ENCODE measurements at places on chromosomes 12 and 14. TPM values are rescaled to one million over a fixed set of nuclear protein-coding genes. Genes with fewer than 3 reads are reported as not detected.
A peak's percentile ranks its signal among the peaks of the same experiment; 100 is the strongest.

The FGF6 gene
- total RNA-seq = not detected

The SOAT2 gene
- total RNA-seq = not detected

The MSRB3 gene
- 89.7 TPM for total RNA-seq

The LUM gene
- 0.23 TPM for total RNA-seq

The CLEC1A gene
- total RNA-seq = 0.41 TPM

The AMDHD1 gene
- total RNA-seq = 0.54 TPM

The CFAP251 gene
- total RNA-seq = 4.2 TPM

The MDGA2 gene
- total RNA-seq = not detected

The SLC25A21 gene
- 2.1 TPM for total RNA-seq

The SYNE3 gene
- total RNA-seq = 6.2 TPM

- DNase-seq = no peak
Observed at GRCh38 chr14:56026506-56026905, 91.7 kb upstream of the PELI2 start.

- no peak for DNase-seq
Observed at GRCh38 chr12:5581019-5581418, 149.1 kb downstream of the NTF3 start.

DNA sequence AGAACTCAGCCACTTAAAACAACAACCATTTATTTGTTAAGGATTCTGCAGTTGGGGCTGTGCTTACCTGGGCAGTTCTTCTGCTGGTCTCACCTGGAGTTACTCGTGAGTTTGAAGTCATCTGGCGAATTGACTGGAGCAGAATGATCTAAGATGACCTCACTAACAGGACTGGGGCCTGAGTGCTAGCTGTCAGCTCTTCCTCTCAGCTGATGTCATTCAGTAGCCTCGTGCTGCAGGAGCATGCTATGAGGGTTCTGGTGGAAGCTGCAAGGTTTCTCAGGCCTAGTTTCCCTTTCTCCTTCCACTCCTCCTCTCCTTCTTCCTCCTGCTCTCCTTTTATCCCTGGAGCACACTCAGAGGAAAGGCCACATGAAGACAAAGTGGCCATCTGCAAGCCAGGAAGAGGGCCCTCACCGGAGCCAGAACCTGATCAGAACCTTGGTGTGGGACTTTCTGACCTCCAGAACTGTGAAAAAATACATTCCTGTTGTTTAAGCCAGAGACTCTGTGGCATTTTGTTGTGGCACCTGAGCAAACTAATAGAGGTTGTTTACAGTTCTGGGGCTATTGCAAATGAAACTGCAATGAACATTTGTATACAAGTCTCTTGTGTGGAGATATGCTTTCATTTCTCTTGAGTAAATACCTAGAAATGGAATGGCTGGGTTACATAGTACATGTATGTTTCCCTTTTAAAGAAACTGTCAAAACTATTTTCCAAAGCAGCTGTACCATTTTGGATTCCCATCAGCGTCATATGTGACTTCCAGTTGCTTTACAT, 21.9 kb upstream of the MAP3K9 start:
- no peak for DNase-seq

DNA sequence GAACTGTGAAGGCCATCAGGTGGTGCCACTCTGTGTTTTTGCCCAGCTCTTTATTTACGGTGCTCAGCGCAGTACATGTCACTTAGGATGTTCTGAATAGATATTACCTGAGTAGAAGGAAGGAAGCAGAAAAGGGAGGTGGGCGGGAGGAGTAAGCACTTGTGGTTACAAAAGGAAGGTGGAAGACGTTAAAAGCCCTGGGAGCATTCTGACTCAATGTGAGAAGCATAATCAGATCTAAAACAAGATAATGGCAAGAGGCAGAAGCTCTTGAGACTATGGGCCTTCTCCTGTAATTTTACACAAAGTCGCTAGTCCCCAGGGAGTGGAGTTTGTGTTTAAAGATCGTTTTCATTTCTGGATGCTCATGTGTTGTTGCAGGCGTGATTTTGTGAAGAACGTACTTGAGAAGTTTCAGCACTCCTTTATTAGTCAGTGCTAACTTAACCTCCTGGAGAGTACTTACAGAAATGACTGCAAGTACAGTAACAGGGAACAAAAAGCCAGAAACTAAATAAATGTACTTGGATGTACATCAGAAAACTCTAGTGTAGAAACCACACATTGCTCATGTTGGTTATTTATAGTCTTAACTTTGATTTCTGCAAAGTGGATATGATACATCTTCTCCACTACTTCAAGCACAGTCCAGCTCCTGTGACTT, 1523.5 kb downstream of the AACS start:
- DNase-seq = no peak

- no peak for DNase-seq
Observed at GRCh38 chr14:54102051-54102456, 145.4 kb upstream of the BMP4 start.

DNA sequence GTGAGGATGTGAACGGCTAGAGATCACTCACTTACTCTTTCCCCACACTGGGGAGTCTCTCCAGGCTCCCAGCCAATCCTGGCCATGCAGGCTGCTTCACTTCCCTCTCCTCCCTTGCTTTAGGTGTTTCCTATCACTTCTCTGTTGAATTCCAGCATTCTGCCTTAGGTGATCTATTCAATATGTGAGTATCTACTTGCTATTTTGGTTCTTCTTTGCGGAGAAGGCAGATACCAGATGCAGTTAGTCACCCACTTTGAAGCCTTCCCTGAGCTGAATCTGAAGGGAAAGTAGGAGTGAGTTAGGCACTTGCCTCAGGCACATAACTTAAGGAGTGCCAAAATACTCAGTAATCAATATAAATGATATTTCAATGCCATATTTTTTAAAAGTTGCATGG, 36.0 kb upstream of the FAR2 start:
- DNase-seq = no peak

GRCh38 chr12:30191696-30192455, 408.1 kb upstream of the TMTC1 start:
- DNase-seq = no peak

- DNase-seq = no peak
Observed at GRCh38 chr12:107254258-107254856, 161.0 kb upstream of the CRY1 start.

DNA sequence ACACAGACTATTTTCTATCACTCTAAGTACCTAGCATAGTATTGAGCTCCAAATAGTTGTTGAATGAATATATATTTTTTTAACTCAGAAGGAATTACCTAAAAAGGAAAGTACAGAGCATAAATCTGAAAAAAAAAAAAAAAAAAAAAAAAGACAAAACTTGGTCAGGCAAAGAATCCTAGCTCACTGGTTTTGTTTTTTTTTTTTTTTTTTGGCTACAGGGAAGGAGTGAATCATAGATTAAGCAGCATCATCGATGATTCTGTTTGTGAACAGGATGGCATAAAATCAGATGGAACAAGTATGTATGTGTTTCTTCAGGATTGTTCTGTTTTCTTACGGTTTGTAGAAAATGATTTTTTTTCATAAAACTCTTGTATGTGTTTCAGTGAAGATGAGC, 66.1 kb upstream of the BCAT1 start:
- no peak for DNase-seq

DNA sequence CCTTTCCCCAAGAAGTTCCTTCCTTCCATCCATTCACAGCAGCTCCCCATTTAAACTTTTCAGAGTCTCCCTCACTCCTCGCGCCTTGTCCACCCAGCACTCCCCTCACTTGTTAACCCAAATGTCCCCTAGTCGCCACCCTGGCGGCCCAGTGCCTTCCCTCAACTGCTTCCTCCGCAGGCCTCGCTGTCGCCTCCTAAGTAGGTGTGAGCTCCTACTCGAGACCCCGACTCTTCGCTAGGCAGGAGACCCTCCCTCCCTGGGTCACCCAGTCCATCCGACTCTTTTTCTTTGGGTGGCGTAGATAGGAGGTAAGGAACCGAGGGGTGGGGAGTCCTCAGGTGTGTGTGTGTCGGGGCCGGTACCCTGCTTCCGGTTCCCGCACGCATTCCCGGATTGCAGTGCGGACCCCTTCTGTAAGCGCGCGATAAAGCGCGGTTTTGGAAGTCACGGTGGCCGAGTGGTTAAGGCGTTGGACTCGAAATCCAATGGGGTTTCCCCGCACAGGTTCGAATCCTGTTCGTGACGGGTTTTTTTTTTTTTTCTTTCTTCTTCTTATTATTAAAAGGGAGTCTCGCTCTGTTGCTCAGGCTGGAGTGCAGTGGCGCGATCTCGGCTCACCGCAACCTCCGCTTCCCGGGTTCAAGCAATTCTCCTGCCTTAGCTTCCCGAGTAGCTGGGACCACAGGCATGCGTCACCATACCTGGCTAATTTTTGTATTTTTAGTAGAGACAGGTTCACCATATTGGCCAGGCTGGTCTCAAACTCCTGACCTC, 823 bp upstream of the SMARCC2 start:
- DNase-seq = peak; percentile 94

DNA sequence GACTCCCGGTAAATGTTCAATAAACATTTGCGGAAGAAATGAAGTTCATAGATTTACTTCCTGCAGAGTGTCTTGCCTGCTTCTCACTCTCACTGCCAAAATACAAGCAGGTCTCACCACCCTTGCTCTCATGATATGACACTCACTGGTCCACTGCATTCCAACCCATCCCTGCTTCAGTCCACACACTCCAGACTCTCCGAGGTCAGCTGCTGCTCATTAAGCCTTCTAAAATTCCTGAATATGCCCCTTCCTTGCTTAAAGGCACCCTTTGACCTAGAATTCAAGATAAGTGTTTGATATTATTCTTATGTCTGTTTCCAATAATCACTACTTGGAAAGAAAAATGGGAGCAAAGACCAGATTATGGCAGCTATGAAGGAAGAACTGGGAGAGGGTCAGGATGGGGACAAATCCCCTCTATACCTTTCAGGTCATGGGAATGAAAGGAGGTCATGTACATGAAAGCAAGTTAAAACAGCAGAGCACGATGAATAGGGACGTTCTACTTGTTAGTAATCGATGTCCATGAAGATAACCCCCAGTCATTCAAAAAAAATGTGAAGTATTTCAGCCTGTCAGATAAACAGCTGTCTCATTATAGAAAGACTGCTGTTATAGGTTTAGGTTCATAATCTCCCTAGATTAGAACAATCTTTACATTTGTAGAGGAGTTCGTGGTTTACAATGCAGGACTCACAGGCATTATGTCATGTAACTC, 10.5 kb upstream of the NID2 start:
- DNase-seq = no peak

DNA sequence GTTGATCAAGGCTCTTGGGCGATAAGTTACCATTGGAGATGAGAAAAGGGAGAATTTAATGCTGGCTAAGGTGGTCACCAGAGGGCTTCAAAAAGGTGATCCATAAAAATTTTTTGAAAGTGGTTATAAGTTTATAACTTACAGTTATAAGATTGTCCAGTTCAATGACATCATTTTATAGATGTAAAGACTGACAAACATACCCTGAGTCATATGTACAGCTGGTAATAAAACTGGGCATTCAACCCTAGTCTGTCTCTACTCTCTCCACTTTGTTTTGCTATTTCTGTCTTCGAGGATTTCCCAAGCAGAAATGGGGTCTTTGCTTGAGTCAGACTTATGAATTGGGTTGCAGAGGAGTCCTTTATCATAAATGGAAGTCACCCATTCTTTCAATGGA, 454.0 kb downstream of the SOX5 start:
- DNase-seq = no peak

DNA sequence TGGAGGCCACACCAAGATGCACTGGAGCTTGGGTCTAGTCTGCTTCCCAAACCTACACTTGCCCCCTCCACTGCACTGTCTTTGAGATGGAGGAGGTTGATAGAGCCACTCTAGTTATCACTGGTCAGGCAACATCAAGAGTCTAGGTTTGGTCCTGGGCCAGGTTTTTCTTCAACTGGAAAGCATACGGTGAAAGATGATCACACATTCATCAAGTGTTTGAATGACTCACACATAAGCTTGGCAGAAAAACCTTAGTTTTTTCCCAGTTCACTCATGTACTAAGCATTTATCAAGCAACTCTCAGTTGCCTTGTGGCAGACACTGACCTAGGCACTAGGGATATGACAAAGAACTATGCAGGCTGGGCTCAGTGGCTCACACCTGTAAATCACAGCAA, 84.5 kb downstream of the PLEKHG3 start:
- no peak for DNase-seq

- no peak for DNase-seq
Observed at GRCh38 chr14:70020352-70021170, 141.3 kb downstream of the SMOC1 start.

DNA sequence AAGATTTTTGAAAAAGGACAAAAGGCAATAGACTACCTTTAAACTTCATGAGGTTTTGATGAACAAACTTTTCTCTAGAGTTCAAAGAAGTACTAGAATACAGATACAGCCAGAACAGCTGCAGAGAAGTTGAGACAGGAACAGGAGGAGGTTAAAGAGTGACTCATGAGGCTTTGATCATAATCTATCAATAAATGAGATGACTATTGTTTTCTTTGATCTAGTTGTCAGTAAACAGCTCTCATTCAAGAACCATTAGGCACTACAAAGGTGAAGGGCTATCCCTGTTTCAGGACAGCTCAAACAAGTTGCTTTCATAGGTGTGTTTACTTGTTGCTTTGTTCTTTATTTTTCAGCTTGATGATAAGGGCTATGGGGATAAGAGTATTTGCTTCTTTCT, 2.4 kb downstream of the WASHC3 start:
- DNase-seq = no peak

DNA sequence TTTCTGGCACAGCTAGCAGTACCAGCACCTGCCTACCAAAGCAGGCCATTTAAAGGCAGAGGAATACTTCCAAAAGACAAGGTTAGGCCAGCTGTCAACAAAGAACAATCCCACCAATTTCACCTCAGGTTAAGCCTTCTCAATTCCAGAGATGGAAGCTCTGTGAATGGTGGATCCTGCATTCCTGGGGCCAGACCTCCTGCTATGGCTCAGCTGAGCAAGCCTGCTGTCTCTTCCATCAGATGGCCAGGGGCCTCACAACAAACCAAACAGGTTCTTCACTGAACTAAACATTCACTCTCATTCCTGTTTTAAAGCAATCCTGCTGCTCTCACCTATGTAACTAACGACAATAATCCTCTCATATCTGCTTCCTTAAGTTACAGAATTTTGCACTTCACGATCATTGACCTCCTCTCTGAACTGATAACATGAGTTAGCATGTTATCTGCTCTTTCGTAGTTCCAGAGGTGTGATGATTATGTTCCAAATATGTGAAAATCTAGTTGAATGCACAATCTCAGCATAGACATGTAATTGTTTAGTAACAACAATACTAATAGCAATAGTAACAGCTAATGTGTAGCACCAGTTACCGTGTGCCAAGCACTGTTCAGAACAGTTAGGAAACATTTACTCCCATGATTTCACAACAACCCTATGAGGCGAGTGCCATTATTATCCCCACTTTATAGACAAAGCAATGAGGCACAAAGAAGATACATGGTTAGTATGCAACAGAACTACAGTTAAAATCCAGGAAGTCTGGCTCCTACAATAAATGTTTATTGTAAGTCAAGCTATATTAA, 73.2 kb downstream of the SLC2A13 start:
- no peak for DNase-seq

- DNase-seq = no peak
Observed at GRCh38 chr12:116870306-116870705, 10.9 kb downstream of the HRK start.

Measured in Panc1 (cell line).